Muscle of back (tissue), 13 donors: ENCODE measurements at places on chromosomes 5 and 9.
A peak's percentile ranks its signal among the peaks of the same experiment; 100 is the strongest.

DNA sequence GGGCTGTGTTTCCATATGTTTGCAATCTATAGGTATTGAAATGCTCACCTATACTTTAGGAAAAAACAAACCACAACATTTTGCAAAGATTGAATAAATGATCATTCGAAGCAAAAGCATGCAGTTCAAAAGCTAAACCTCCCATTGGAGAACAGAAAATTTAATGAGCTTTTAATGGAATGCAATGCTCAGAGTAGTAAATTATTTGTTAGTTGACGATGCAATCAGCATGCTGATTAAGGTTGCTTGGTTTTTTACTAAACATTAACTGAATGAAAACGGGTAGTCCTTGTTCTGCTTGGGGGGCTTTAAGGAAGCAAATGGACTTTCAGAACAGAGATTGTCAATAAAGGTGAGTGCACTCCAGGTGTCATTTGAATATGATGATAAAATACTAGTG lies 123.3 kb upstream of the TMEM161B start:
- no peak for DNase-seq

DNA sequence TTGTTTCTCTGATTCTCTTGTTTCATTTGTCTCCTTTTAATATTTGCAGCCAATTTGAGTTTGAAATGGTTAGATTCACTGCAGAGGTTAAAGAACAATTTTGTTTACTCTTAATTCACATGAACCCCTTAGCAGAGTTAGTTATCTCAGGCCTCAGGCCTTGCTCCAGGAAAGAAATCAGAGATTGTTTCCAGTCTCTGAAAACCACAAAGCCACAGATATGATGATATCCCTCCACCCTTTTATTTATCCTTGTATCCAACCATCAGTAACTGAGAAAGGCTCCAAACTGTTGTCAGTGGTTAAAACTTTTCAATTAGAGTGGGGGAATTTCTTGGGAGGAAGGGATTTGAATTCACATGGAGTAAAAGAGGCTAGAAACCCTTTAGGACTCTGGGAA lies 406.0 kb upstream of the DMAC1 start:
- DNase-seq: no peak

GRCh38 chr9:124248066-124248465 lies 9.7 kb upstream of the NEK6 start:
- DNase-seq: no peak

DNA sequence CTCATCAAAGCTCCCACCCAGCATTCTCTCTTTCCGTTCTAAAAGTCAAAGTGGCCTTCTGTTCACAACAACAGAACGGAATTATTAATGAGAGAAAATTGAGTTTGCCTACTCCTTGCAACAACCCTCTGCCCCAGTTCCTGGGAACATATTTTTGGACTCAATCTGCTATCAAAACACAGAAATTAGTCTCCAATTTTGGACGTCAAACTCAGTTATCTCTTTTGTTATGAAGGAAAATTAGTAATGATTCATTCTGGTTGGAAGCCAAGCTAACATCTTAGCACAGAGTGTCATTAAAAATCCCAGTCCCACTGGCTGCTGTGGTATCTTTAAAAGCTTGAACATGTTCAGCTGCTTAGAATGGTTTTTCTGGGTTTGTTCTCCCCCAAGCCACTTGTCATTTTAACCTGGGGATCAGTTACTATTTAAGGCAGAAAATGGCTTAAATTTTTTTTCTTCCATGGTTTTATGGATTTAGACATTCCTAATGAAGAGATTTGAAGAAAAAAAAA lies 343.2 kb downstream of the TRIM32 start:
- no peak for DNase-seq

GRCh38 chr5:79613549-79613948 lies 1.3 kb downstream of the TENT2 start:
- no peak for DNase-seq

GRCh38 chr5:39542511-39543285 lies 117.9 kb upstream of the DAB2 start:
- peak; percentile 44 for DNase-seq

DNA sequence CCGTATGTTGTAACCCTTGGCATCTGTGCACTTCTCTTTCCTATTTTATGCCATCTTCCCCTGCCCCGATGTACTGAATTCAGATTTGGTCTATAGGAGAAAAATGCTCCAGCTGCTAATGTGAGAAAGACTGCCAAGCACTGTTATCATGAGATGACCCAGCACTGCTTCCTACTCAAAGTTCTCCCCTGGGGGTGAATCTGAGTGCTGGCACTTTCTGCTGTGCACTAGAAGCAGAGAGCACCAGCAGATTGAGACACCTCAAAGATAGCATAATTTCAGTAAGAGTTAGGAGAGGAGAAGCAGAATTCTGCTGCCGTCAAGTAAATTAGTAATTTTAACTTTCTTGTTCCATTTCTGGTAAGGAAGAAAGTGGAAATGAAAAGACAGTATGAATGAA lies 92.8 kb upstream of the ACOT12 start:
- DNase-seq: no peak

DNA sequence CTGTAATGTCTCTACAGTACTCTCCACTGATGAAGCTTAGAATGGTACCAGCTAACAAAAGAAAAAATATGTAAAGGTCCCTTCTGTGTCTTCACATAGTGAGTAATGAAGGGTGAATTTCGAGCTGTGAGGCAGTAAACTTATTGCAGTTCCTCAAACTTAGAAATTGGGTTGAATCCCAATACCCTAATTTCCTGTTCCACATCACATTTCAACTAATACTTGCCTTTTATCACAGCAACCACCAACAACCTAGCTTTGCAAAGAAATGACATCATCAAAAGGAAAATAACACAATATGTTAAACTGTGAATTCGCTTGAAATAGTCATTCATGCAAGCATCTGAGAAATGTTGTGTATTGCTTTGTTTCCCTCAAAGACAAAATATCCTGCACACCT lies 9.4 kb upstream of the TNFAIP8 start:
- DNase-seq: no peak

GRCh38 chr5:958701-959571 lies 49.7 kb upstream of the NKD2 start:
- DNase-seq: no peak

- no peak for DNase-seq
Measured at GRCh38 chr5:74685979-74686631, 1.1 kb downstream of the HEXB start.

GRCh38 chr9:75299324-75299723 lies 211.0 kb downstream of the OSTF1 start:
- no peak for DNase-seq

- no peak for DNase-seq
Measured at GRCh38 chr5:37212096-37212495, 37.1 kb downstream of the CPLANE1 start.

DNA sequence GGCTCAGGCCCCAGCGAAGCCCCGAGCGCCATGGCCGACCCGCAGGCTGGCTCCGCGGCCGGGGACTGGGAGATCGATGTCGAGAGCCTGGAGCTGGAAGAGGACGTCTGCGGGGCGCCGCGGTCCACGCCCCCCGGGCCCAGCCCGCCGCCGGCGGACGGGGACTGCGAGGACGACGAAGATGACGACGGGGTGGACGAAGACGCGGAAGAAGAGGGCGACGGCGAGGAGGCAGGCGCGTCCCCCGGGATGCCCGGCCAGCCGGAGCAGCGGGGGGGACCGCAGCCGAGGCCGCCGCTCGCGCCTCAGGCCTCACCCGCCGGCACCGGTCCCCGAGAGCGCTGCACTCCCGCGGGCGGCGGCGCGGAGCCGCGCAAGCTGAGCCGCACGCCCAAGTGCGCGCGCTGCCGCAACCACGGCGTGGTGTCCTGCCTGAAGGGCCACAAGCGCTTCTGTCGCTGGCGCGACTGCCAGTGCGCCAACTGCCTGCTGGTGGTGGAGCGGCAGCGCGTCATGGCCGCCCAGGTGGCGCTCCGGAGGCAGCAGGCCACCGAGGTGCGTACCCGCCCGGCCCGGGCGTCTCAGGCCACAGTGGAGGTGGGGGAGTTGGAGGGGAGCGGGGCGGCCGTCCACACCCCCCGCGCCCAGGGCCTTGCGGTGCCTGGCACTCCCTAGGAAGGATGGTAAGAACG lies 1.6 kb downstream of the DMRT2 start:
- DNase-seq: peak; percentile 58

DNA sequence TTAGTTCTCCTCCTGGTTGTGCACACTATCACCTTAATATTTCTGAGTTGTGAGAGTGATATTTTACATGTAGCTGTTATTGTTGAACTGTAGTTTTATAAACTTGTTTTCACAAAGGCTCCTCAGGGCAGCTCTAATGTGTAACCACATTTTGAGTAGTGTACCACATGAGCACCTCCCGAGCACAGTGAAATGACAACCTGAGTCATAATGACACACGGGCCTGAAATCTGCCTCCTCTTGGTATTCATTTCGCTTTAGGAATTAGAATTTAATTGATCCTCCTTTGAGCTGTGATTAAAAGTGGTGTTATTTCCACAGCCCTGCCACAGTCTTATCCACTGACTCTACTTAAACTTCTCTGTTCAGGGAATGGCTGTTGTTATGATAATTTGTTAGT lies 7.9 kb downstream of the MTRR start:
- DNase-seq: no peak

DNA sequence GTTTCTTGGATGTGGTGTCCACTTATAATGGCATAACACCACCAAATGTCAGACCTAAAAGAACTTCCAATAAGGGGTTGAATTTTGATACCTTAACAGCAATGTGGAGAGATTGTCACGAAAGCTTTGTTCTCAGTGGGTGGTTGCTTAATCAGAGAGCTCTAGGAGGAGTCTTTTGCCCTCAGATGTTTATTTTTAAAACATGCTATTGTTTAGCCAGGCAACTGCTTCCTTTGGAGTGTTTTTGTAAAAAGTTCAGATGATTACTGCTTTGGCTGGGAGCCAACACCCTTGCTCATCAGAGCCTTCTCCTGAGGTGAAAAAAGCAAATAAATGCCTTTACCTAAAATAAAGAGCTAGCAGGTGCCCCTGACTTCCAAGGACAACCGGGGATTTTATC lies 65.0 kb downstream of the SLC1A1 start:
- DNase-seq: no peak

GRCh38 chr9:89756891-89757537 lies 152.2 kb downstream of the GADD45G start:
- DNase-seq: no peak

DNA sequence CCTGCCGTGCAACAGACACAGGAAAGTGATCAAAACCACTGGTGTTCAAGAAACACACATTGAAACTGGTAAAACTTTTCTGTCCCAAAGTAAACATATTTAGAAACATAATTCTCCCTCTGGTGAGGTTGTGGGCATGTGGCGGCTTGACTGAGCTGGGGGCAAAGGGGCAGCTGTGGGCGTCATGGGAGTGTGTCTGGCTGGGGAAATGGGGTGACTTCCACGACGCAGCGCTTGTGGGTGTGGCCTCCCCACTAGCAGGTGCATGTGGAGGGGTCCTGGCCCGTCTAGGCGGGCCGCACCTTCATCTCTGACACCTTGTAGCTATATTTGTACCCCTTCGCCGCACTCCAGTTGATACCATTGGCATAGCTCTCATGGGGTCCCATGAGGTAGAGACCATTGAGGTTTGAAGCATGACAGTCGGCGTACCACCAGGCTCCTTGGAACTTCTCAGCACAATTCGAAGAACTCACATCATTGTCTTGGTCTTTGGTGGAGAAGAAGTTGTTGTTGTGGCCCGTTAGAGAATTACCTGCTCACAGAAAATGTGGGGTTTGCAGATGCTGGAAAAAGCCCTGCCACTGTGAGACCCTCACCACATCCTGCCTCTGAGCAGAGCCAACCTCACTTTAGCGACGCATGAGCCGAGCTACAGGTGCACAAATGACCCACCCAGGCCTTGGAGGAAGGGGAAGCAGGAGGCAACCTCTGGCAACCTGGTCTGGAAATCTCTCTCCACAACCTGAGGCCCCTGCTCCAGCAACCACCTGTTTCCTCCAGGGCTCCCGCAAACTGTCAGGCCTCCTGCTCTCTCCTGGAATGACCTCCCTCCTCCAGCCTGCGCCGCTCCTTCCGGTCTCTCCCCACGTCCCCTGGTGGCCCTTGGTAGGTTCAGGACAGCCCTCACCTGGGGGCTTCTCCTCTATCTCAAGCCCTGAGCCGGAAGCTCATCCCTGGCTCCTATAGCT lies 7.9 kb downstream of the FCN1 start:
- no peak for DNase-seq

- DNase-seq: no peak
Measured at GRCh38 chr5:80399526-80400239, 8.2 kb upstream of the ZFYVE16 start.

- no peak for DNase-seq
Measured at GRCh38 chr9:133538851-133539833, 4.6 kb downstream of the ADAMTSL2 start.

GRCh38 chr9:81969971-81970370 lies 18.6 kb upstream of the SPATA31D1 start:
- DNase-seq: no peak

DNA sequence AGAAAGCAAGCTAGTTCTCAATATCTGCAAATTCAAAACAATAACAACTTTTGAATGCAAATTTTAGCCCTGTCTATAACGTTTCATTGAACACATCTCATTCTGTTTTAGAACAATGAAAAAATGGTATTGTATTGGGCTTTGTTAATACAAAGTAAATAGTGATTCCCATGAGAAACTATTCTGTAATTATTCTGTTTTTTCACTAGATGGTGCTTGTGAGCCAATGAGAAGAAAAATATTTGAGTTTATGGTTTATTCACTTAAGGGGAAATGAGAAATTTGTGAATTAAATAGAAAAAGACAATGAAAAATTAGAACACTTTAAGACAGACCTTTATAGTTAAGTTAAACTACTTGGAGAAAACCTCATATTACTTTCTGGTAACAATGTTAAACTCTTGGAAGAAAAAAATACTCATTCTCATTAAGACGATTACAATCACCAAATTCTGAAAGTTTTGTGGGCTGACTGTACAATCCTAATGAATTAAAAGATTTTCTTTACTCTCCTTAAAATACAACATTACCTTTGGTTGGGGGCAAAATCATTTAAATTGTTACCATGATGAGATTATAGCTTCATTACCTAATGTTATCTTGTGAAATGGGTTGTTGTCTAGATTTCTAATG lies 127.0 kb downstream of the NNT start:
- DNase-seq: peak; percentile 59

DNA sequence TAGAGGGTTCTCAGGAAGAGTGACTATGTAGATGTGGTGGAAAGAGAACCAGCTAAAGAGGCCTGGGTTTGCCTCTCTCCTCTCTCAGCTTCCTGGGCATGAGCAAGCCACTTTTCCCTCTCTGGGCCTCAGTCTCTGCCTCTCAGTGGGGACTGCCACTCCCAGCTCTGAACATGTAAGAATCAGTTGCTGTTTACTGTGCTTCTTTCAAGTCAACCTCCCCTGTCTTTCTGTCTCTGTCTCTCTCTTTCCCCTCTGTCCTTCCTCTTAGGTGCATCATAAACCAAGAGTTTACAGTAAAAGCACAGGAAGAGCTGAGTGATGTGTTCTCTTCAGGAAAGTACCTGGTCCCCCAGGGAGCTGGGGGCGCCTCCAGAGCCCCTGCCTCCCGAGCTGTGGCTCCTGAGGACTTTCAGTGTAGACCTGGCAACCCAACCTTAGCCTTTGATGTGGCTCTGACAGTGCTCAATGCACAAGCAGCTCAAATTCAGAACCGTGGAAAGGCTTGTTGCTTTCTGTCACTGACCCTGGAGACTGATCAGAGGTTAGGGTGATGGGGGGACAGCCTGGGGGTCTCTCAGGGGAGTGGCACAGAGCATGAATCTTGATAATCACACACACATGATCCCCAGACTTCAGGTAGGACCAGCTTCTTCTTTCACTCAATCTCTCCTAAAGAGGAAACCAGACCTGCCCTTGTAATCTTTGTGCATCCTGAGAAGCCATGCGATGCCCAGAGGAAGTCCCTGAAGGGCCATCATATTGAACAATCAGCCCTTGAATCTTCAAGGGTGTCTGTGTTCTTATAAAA lies 59.4 kb upstream of the TNFSF8 start:
- DNase-seq: no peak
